T-helper 17 cell (primary cell): ENCODE measurements at places on chromosomes 2 and 18.
A peak's percentile ranks its signal among the peaks of the same experiment; 100 is the strongest.

DNA sequence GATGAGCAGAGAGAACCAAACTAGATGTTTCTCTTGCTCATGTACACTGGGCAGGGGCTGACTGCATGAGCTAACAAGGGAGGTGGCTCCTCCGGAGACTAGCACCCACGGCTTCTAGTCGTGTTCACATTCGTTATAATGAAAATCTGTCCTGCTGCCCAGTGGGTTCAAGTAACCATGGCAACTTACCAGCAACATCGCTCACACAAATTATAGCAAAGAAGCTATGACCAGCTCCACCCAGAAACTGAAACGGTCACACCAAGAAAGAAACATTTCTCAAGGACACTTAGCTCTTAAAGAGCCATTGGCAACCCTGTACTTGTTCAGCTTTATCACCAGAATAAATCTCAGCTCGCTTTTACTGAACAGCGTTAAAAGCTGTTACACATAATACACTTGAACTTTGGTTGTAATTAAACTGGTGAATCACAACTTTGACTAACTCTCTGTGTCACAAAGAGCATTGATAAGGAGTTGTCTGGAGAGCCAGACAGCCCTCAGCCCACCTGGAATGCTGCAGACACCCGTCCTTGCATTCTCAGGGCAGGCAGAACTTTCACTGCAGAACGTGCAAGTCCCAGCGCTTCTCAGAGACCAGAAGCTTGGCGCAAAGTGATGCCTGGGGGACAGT, 141.2 kb downstream of the PID1 start:
- H3K27ac ChIP-seq, result no peak overlapping the region
- no peak overlapping the region for H3K4me3 ChIP-seq
- H3K27me3 ChIP-seq, result no peaks in the 10 kb centered on the region
- no peaks in the 10 kb centered on the region for H3K4me1 ChIP-seq
- DNase-seq, result no peak

GRCh38 chr2:179124282-179124681, 74.3 kb upstream of the CCDC141 start:
- H3K4me1 ChIP-seq, result no peaks in the 10 kb centered on the region
- no peaks in the 10 kb centered on the region for H3K36me3 ChIP-seq
- H3K4me3 ChIP-seq, result no peak overlapping the region
- no peak overlapping the region for H3K27ac ChIP-seq

DNA sequence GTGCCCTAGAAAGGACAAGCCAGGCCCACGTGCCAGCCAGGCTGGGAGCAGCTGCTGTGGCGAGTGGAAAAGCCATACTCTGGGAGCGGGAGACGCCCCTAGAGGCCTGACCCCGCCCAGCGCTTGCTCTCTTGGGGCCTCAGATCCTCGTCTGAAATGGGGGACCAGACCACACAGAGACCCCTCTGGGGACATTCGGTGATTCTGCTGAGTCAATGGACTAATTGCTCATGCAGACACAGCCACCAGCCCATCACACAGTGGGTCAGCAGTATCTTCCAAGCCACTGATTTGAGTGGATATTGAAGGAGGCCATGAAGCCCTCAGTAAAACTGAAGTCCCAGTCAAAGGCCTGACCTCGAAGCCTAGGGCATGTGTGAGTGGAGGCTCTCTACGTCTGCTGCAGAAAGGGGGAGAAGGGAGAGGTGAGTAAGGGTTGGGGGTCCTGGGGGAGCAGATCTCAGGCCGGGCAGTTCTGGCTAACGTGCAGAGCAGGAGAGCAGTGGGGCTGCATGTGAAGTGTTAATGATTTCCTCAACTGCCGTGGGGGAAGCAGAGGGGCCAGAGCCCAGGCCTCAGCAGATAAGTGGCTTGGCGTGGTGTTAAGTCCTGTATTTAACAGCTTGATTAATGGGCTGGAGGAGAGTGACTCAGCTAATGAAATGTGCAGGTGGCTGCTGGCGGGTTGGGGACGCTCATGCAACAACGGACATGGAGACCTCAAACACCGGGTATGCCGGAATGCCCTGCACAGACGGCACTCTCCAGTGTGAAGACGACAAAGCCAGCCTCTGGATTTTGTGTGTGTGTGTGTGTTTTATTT, 104.4 kb upstream of the TWIST2 start:
- H3K4me3 ChIP-seq, result no peak overlapping the region
- peaks cover 2% of the 10 kb centered on the region for H3K4me1 ChIP-seq
- DNase-seq, result no peak
- no peak overlapping the region for H3K27ac ChIP-seq
- peaks cover 2% of the 10 kb centered on the region for H3K36me3 ChIP-seq

DNA sequence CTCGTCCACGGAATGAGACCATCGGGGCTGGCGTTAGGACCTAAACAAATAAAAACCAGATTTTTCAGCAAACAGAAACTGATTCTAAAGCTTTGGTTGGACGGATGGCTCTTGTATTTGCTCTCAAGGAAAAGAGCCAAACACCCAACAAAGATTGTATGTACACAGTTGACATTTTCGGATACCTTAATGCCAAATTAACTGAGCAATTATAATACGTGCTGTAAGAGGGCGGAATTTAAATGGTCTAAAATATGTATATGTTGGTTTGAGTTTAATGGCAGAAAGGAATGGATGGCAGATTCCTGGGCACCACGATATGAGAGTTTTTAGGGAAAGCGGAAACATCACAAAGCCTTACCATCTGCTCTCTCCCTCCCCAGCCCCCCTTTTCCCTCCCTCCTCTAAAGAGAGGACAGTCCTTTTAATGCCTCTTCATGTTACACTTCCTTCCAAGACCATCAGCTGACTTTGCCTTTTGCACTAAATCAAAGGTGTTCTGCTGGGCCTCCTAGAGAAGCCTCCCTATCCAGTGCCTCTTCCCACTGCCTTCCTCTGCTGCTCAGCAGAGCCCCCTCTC, 33.3 kb downstream of the STAT1 start:
- peak overlapping the region; percentile 96 for H3K27ac ChIP-seq
- peaks cover 16% of the 10 kb centered on the region for H3K36me3 ChIP-seq
- no peaks in the 10 kb centered on the region for H3K27me3 ChIP-seq
- peaks cover 14% of the 10 kb centered on the region for H3K4me1 ChIP-seq
- no peak overlapping the region for H3K4me3 ChIP-seq

- no peak for DNase-seq
- peaks cover 2% of the 10 kb centered on the region for H3K36me3 ChIP-seq
- H3K27ac ChIP-seq, result no peak overlapping the region
- no peaks in the 10 kb centered on the region for H3K4me1 ChIP-seq
- peaks cover 19% of the 10 kb centered on the region for H3K27me3 ChIP-seq
- H3K4me3 ChIP-seq, result no peak overlapping the region
Observed at GRCh38 chr18:79043288-79043687, 25.9 kb upstream of the ATP9B start.

DNA sequence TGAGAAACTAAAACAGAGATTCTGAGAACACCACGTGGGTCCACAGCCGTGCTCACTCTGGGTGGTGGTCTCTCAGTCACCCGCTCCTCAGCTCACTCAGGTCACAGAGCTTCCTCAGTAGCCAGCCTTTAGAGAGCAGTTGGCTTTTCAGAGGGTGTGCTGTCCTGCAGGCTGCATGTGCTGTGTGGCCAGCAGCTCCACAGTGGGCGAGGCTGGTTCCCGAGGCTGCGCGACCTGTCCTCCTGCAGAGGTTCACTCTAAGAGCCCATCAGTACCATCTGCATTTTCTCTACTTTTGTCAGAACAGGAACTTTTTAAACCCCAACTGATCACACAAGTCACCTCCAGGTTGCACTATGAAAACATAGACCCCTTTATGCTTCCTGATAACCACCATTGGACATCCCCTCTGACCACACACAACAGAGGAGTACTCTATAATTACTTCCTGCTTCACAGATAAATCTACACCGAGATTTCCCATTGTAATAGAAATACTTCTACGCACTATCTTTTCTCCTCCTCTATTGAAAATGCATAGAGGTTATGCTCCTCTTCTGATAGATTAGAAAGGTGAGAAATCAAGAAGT, 93.1 kb downstream of the GYPC start:
- no peak for DNase-seq
- H3K27me3 ChIP-seq, result no peaks in the 10 kb centered on the region
- peak overlapping the region; percentile 81 for H3K27ac ChIP-seq
- H3K4me3 ChIP-seq, result peak overlapping the region; percentile 21
- peaks cover 13% of the 10 kb centered on the region for H3K4me1 ChIP-seq
- H3K36me3 ChIP-seq, result no peaks in the 10 kb centered on the region
